ENCODE measurements at places on chromosomes 1 and 21.

DNA sequence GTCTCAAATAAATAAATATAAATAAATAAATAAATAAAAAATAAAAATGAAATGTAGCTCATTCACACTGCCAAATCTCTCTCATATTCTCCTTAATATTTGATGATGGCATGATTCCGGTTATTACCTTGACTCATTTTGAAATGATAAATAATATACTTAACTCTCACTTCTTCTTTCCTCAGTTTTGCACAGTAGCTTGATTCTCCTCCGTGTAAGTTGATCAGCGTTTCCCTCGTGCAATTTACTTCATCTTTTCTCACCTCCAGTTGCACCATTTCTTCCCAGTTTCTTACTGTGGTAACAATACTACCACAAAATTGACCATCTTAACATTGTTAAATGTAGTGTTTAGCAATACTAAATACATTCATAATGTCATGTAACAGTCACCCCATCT is 111.6 kb downstream of the RIPK4 start:
- no peak for DNase-seq

DNA sequence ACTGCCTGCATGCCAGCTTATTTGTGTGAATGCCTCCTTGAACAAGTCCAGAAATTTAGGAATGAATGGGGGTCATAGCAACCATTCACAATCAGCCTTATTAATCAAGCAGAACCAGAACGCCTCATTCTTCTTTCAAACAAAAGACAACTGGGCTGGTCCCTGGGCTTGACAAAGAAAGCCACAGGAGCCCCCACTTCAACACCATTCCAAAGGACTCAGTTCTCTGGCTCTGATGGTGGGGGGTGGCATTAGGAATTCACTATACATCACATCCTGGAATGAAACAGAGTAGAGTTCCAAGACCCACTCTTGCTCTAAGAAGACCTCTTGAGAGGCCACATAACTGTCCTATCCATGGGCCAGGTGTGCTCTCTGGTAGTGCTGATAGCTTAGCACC is 186.6 kb upstream of the ST6GALNAC5 start:
- DNase-seq: no peak

- no peak for DNase-seq
Measured at GRCh38 chr21:16455526-16455925, 725.7 kb downstream of the USP25 start.

- DNase-seq: no peak
Measured at GRCh38 chr21:35342440-35342839, 293.3 kb upstream of the RUNX1 start.

DNA sequence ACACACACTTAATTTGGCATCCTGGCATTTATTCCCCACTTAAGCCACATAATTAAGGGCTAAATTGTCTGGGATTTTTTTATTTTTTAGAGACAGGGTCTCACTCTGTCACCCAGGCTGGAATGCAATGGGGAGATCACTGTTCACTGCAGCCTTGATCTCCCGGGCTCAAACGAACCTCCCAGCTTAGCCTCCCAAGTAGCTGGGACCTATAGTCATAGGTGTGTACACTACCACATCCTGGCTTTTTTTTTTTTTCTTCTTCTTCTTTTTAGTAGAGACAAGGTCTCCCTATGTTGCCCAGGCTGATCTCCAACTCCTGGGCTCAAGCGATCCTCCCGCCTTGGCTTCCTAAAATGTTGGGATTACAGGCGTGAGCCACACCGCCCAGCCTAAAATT is 24.2 kb downstream of the ZZZ3 start:
- no peak for DNase-seq

DNA sequence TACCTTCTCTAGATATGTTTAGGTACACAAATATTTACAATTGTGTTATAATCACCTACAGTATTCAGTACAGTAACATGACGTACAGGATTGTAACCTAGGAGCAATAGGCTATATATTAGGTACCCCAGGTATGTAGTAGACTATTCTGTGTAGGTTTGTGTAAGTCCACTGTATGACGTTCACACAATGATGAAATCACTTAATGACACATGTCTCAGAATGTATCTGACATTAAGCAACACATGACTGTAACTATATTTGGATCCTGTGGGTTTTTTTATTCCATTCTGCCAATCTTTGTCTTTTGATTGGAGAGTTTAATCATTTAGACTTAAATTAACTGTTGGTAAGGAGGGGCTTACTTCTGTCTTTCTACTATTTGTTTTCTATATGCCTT is 52.1 kb downstream of the STYXL2 start:
- no peak for DNase-seq

DNA sequence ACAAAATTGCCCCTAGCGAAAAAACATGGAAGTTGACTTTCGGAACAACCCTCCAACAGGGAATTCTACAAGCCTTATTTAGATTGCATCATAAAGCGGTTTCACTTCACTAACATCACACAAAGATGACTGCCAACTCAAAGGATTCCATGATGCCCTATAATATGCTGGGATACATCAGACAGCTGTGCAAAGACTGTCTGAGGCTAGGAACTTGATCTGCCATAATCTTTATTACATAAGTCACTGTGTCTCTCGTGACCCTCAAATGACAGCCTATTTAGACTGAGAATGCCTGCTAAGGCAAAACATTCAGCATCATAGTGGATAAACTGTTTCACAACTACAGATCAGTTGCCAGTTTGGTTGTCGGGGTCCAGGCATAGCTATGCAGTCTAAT is 23.8 kb downstream of the FH start:
- DNase-seq: no peak
